ENCODE measurements at places on chromosomes 3 and 15.

DNA sequence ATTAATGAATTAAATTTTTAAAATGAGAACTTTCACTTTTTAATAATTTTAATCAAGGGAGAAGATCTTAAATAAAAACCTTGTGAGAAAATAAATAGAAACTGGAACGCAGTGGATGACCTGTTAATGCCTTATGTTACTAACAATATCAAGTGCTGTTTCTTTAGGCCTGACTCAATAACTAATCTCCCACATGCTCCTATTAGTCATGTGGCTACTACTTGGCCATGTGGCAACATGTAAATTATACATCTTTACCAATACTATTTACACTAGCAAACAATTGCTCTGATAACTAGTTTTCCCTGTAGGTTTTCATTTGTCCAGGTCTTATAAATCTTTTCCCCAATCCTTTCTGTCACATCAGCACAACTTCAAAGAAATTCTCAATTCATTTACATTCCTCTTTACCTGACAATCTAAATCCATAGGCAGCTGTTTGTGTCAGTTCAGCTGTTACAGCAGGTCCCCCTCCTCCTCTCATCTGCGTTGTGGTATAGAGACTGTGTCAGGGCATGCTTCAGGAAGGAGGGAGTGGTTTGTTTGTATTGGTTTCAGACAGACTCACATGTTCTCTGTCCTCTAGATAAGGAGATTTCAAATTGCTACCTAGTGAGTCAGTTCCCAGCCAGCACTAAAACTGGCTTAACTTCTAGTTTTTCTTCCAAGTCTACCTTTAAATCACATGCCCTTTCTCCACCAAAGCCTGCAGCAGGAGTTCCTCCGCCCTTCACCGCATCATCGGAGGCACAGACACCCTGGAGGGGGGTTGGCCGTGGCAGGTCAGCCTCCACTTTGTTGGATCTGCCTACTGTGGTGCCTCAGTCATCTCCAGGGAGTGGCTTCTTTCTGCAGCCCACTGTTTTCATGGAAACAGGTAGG lies 11.3 kb upstream of the C3orf52 start:
- ATAC-seq = no peak

DNA sequence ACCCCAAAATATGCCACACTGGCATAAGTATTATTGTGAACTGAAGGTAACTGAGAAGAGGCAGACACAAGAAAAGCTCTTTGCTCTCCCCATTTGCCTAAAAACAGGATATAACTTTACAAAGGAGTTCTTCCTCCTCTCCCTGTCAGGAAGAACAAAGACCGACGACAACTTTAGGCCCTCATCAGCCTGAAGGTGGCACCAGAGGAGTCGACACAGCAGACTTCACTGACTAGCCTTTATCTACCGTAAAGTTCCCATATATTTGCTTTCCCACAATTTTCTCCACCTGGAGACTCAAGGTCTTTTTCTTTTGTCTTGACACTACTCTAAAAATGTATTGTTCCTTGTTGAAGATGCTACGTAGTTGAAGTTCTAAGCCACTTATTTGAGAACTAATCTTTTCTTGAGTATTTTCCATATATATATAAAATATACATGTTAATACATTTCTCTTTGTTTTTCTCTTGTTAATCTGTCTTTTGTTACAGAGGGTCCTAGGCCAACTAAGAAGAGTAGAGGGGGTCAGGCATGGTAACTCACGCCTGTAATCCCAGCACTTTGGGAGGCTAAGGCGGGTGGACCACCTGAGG lies 16.2 kb upstream of the XIRP1 start:
- peak; percentile 64 for ATAC-seq

GRCh38 chr3:10283638-10284037 lies 9.1 kb downstream of the GHRL start:
- no peak for ATAC-seq

GRCh38 chr15:81297603-81298575 lies 26.1 kb downstream of the STARD5 start:
- no peak for ATAC-seq

DNA sequence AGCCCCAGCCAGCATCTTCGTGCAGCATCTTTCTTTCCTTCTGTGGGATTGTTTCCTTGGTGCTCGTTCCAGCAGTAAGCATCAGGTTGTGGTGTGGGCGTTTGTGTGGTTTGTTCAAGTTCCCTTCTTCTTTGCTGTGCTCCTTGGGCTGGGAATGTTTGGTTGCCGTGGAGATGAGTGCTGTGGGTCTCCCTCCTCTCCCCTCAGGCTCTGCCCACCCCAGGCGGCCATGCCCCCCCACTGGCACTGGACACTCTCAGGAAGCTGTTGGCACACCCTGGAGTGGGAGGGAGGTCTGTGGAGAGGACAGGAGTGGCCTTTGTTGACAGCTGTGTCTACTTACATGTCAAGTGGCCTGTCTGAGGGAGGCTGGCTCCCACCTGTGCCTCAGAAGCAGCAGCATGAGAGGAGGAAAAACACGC lies 46.5 kb upstream of the SACM1L start:
- no peak for ATAC-seq

GRCh38 chr15:101049282-101049681 lies 130.1 kb downstream of the LRRK1 start:
- no peak for ATAC-seq

DNA sequence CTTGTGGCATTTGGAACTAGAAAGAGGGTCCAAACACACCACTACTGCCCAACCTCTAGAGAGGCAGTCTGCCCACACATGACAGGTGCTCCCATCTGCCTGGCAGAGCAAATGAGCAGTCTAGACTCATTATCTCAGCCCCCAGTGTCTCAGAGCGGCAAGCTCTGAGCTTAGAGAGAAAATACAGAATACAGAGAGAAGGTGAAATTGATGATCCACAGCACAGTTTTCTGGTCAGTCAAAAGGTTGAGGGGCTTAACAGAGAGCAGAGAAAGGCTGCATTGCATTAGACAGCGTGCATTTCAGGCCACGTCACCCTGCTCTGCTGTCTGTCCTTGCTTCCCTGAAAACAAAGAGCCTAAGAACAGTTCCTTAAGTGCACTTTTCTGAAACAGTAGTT lies 135.1 kb downstream of the KCNMB2 start:
- ATAC-seq = peak; percentile 26

DNA sequence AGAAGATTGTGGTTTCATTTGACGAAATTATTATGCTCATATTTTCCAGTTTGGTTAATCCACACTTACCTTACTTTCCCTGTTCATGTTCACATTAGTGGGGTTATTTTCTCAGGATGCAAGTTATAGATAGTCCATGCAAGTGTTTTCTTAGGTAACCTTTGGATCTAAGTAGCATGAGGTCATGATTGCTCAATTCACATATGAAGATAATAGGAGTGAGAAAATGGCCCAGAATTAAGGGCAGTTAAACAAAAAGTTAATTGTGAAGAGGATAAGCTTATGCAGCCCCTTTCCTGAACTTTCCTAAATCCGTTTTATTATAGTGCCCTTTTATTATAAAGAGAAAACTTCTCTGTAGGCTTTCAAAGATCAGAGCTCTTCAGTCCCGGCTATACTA lies 83.4 kb downstream of the CD200R1L start:
- no peak for ATAC-seq

- ATAC-seq = no peak
These were observed 27.6 kb downstream of the GSK3B start for GRCh38 chr3:120066634-120067033.

DNA sequence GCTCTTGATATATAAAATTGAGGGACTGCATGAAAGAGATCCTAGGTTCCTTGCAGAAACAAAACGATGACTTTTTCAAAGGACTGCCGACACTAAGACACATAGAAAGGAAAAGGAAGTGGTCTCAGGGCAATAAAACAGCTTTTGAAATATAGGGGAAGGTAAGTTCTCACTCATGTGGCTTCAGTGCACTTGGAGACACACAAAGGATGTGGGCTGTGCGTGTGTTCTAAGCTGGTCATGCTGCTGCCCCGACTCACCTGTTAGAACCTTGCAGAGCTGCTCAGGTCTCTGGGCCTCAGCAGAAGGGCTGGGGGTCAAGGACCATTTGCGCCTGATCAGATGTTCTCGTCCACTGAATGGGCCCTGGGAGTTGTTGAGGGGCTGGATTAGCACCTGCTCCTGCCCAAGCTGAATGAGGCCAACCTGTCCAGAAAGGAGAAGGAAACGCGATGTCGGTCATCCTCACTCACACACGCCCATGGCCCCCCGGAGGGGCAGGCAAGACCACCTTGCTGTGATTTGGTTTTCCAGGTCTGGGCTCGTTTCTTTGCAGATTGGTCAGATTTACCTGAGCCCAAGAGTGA lies 11.1 kb downstream of the ADAMTS17 start:
- no peak for ATAC-seq

DNA sequence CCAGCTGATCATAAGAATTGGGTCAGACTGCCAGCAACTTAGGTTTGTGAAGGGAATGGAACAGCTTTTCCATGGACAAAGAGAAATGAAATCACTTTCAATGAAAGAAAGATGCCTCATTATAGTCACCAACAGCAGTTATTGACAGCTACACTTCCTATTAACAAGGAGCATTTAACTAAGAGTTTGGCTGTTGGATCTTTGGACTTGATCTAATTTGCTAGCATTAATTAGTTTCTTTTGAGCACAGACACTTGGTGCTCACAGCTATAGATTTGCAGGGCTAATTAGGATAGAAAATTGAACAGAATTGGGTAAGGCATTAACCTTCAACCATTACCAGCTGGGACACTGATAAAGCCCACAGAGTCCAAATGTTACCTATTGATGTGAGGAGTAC lies 24.2 kb downstream of the CMC1 start:
- no peak for ATAC-seq

- no peak for ATAC-seq
These were observed 53.1 kb downstream of the SLC4A7 start for GRCh38 chr3:27431116-27431515.

DNA sequence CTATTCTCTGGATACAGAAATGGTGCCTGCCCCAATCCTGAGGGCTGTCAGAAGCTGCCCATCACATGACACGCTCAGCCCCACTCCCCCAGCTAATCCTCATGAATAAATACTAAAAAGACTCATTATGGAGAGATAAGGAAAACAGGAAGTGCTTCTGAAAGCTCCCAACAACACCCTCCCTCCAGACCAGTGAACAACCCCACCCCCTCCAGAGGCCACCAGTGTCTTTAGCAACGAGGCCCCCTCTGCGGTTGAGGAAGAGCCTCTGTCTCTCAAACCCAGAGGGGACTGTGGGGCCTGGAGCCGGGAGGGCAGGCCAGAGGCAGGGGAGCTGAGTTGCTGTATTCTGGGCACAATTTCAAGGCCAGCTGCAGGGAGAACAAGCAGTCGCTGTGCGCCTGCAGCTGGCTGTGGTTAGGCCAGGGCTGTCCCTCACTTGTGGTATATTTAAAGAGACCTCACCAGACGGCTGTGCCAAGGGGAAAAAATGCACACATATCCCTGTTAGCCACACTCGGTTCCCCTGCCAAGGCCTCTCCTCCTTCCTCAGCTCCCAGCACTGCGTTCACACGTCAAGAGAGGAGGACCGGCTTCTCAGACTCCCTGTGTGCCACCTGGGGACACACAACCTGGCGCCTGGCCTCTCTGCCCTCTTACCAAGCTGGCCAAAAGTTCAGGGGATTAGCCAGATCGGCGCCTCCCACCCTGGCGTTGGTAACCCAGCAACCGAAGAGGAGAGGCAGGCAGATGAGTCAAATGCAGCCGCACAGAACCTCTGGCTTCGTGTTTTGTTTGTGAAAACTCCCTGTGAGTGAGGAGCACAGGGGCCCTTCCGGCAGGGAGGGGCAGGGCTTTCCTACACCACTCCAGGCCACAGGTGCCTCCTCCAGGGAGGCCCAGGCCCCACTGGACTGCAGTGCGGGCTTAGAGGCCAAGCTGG lies 101.2 kb upstream of the ETV5 start:
- ATAC-seq = peak; percentile 36

- ATAC-seq = no peak
These were observed 56.6 kb upstream of the PRTG start for GRCh38 chr15:55799291-55800212.

GRCh38 chr3:126378341-126378751 lies 16.4 kb upstream of the CFAP100 start:
- ATAC-seq = no peak

DNA sequence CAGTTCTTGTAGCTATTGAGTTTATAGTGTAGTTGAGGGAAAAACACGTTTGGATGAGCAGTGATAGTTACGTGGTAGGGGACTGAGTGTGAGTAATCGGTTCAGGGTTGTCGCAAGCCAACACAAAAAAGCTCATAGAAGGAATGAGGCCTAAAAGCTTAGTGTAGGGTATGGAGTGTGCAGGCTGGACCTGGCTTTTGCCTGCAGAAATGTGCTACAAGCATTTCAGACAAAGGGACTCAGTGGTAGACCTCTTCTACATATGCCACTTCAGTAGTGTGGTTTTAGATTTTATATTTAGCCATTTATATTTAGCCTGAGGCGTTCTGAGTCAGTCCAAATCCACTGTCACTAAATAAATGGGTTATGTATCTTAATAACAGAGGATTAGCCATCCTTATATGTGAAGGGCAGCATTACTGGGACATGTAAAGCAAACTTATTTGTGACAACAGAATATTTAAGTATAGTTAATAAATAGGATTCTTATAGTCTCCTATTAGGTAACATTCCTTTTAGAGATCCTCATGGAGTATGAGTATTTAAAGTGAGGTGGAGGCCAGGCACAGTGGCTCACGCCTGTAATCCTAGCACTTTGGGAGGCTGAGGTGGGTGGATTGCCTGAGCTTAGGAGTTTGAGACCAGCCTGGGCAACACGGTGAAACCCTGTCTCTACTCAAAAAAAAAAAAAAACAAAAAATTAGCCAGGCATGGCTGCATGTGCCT lies 21.8 kb downstream of the ATP2C1 start:
- ATAC-seq = no peak

DNA sequence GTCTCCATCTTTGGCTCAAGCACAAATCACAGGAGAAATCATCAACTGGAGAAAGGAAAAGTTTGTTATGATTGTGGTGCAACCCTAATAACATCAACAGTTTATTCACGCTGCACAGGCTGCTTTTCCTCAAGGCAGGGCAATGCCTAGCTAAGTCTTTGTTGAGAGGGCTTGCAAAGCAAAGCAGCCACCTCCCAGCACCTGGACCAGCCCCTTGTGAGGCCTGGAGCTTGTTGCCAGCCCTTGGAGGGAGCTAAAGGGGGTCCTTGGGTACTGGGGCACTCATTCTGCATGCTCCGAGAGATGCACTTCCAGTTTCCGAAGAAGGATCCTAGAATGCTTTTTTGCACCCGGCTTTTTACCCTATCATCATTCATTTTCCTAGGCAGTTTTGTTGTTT lies 288.2 kb downstream of the CLSTN2 start:
- ATAC-seq = no peak

- ATAC-seq = no peak
These were observed 7.0 kb upstream of the BOC start for GRCh38 chr3:113204371-113204770.

Data from stimulated activated memory B cell treated with anti-CD40 and anti-IgM and Interleukin-4, amounts not matched to agents 10 μg/mL and 1 μg/mL and 100 μg/mL, for 72 hours (primary cell).